Activated naive CD8-positive, alpha-beta T cell treated with anti-CD3 and anti-CD28 coated beads, Interleukin-2, amount 10 ng/mL, durations not matched to agents 7 days and 5 days (primary cell): ENCODE measurements at places on chromosomes 12 and 14. TPM values are rescaled to one million over a fixed set of nuclear protein-coding genes. Genes with fewer than 3 reads are reported as not detected.

KRT74 gene
- not detected for total RNA-seq

KLRC1 gene
- 12.1 TPM for total RNA-seq

POTEM gene
- total RNA-seq: not detected

KRT7 gene
- 8.9 TPM for total RNA-seq

SRRM4 gene
- total RNA-seq: not detected

NPFF gene
- total RNA-seq: not detected

MBIP gene
- total RNA-seq: 24.5 TPM

SLC5A8 gene
- total RNA-seq: not detected

BDKRB1 gene
- total RNA-seq: not detected

KRT77 gene
- total RNA-seq: not detected
